ENCODE measurements at places on chromosomes 5 and 9. TPM values are rescaled to one million over a fixed set of nuclear protein-coding genes. Genes with fewer than 3 reads are reported as not detected.

WDR38 gene
- polyA plus RNA-seq = not detected

DNA sequence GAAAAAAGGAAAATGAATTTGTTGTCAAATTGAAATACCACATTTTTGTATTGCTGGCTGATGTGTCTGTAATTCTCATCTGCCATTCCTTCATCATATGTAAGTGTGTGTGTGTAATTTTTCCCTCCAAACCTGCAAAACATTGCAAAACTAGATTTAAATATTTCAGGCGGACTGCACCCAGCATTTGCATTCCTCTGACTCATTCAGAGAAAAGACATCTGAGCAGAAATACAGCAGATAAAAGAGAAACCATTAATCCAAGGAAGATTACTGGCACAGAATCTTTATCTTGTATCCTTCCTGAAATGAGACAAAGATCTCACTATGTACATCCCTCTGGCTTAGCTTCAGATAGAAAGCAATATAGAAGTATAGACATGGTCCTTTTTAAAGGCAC is 275.3 kb downstream of the TMEM38B start:
- no peak for DNase-seq

DNA sequence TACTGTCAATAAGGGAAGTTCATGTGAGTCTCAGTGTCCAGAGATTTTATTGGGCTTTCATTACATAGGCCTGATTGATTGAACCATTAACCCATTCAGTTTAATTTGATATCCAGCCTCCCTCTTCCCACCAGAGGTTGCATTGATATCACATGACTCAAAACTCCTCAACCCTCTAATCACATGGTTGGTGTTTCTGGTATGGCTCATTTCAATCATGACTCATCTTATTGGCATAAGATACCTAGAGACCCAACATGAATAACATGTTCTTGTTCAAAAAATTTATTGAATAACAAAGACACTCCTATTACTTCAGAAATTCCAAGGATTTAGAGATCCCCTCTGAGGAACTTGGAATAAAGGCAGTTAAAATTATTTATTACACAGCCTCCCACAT is 982.2 kb downstream of the TLE1 start:
- DNase-seq = no peak

DNA sequence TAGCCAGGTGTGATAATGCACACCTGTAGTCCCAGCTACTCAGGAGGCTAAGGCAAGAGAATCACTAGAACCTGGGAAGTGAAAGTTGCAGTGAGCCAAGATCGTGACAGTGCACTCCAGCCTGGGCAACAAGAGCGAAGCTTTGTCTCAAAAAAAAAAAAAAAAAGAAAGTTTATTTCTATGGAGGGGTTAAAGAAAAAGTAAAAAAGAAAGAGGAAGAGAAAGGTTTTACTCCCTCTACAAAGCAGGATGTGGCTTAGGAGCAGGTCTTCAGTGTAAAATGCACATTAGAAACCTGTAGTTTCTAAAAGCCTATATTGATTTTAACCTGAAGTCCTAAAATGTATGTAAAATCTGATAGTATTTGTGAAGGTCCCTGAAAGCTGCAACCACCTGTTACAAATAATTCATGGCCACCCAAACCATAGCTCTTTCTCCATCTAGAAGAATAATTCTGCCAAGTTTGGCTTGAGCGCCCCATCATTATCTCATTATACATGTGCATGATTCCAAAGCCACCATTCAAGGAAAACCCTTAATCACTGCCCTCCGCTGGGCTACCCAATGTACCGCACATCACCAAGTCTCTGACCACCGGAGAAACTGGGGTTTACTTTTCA is 3.4 kb downstream of the FNBP1 start:
- no peak for DNase-seq

- DNase-seq = peak; percentile 67
These were observed 535 bp upstream of the NFIB start for GRCh38 chr9:14314424-14314928.

SVEP1 gene
- 8.7 TPM for polyA plus RNA-seq

DNA sequence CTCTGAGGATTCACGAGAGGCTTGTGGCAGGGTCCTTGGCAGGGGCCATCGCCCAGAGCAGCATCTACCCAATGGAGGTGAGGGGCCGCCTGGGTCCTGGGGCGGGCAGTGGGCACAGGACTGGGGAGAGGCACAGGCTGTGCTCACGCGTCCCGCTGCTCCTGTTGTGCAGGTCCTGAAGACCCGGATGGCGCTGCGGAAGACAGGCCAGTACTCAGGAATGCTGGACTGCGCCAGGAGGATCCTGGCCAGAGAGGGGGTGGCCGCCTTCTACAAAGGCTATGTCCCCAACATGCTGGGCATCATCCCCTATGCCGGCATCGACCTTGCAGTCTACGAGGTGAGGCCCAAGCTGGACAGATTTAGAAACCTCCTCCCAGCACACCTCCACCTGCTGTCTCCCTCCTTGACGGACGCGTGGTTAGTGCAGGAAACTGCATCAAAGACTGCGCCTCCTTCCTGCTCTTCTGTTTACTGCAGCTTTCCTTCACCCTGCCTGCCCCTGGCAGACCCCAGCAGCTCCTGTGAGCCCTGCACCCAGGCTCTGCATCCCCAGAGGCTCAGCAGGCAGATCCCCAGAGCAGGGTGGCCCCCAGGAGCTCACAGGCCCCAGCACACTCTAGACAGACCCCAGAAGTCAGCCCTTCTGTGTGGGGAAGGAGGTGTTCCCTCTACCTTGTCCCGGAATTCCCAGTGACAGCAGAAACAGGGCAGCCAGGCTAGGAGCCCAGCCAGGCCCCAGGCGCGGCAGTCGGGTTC is 21.2 kb downstream of the PTGES2 start:
- no peak for DNase-seq

- no peak for DNase-seq
These were observed 15.1 kb upstream of the PHF19 start for GRCh38 chr9:120891884-120892747.

- DNase-seq = peak; percentile 73
These were observed 457.8 kb downstream of the RASEF start for GRCh38 chr9:82604947-82605656.

- DNase-seq = peak; percentile 34
These were observed 2.2 kb downstream of the DOCK8 start for GRCh38 chr9:216866-217265.

ZNF608 gene
- 44.2 TPM for polyA plus RNA-seq

GRCh38 chr9:16267281-16268066 is 603.0 kb downstream of the BNC2 start:
- peak; percentile 91 for DNase-seq

- no peak for DNase-seq
These were observed 27.2 kb downstream of the AHRR start for GRCh38 chr5:348726-349125.

GRCh38 chr5:56631719-56632118 is 183.6 kb upstream of the MAP3K1 start:
- no peak for DNase-seq

GRCh38 chr5:156208271-156208670 is 118.7 kb upstream of the SGCD start:
- DNase-seq = no peak

GRCh38 chr9:16315720-16316119 is 554.8 kb downstream of the BNC2 start:
- DNase-seq = no peak

ECPAS gene
- polyA plus RNA-seq = 70.6 TPM

All from large intestine (tissue), 12 donors.